ENCODE measurements at places on chromosomes 16 and 17.

DNA sequence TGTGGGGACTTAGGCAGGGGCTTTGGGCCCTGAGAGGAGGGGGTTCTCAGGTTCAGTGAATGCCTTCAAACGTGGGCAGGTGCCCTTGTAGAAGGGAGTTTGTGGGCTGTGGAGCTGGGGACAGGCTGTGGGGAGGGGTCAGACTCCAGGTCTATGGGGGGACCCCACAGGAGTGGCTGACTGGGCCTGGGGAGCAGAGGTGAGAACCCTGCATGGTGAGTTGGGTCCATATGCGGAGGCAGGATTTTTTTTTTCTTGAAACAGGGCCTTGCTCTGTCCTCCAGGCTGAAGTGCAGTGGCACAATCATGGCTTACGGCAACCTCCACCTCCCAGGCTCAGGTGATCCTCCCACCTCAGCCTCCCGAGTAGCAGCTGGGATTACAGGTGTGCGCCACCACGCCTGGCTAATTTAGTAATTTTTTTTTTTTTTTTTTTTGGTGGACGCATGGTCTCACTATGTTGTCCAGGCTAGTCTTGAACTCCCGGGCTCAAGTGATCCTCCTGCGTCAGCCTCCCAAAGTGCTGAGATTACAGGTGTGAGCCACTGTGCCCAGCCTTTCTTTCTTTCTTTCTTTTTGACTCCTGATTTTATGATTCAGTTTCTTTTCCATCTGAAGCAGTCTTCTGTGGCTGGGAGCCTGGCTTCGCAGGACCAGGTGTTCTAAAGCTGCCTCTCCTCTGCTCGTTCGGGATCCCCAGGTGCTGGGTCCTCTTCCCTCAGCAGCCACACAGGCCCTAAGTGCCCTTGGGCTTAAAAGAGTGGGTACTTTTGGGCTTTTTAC, 19.0 kb upstream of the ADCY7 start:
- no peak for DNase-seq

GRCh38 chr17:36515837-36516236, 18.8 kb downstream of the MYO19 start:
- no peak for DNase-seq

DNA sequence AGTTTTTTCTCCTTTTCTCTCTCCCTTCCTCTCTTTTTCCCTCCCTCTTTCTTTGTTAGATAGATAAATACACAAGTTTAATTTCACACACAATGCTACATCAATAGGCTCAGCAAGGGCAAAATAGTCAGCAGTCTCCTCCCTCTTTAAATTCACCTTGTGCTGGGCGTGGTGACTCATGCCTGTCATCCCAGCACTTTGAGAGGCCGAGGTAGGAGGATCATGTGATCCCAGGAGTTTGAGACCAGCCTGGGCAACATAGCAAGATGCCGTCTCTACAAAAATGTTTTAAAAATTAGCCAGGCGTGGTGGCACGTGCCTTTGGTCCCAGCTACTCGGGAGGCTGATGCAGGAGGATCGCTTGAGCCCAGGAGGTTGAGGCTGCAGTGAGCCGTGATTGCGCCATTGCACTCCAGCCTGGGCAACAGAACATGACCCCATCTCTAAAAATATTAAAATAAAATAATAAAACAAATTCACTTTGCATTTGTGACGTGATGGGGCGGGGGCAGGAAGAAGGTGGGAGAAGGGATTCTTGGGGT, 27.4 kb downstream of the IL21R start:
- DNase-seq, result no peak

DNA sequence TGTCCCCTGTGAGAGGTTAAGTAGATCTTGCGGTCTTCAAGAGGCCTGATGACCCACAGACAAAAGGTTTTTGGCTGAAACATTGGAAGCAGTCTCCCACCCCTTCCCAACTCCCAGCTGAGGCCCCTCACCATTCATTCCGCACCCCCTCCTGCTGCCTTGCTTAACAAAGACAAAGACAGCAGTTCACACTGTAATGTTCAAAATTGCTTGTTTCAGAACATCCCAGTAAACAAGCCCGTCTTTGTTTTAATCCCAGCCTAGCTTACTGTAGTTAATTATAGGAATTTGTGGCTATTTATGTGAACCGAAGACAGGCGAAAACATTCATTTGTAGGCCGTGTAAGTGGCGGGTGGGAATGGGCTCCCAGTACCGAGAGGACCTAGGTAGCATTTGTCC, 55.7 kb downstream of the IRX5 start:
- DNase-seq, result no peak

DNA sequence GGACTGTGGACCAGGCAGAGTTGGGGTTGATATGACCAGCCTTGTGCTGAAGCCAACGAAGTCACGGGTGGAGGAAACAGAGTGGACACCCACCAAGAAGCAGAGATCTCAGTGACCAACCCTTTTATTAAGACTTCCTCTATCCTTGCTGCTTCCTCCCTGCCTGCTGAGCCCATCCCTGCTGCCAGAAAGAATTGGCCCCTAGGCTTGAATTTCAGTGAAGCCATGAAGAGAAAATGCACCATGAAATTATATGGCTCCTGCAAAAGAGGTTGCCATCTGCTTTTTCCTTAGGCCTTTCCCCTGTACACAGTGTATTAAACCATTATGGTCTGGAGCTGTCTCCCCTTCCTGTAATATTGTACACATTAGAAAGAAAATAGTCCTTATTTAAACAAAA, 246.7 kb downstream of the HS3ST3B1 start:
- no peak for DNase-seq

- peak; percentile 37 for DNase-seq
Observed at GRCh38 chr17:72702998-72703397, 389.5 kb downstream of the SLC39A11 start.

GRCh38 chr16:46757339-46758050, 9.4 kb upstream of the MYLK3 start:
- no peak for DNase-seq

GRCh38 chr16:4383591-4384444, 12.2 kb downstream of the VASN start:
- DNase-seq, result no peak

GRCh38 chr17:76095943-76096342, 7.6 kb downstream of the EXOC7 start:
- DNase-seq, result no peak

DNA sequence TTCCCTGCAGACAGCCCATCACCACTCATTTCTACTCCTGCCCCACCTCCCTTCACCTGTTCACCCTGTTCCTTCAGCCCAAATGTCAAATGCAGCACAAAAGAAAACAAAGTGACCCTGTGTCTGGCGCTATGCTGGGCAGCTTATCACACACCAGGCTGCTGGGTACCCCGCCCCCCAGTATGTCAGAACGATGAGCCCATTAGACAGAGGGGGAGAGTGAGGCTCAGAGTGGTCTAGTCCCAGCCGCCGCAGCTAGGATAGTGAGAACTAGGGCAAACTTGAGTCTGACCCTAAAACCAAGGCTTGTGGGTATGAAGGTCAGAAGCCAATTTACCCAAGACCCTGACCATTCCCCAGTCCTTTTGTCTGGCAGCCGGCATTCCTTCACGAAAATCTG, 4.0 kb downstream of the TNP2 start:
- no peak for DNase-seq

- DNase-seq, result no peak
Observed at GRCh38 chr16:12511708-12512107, 292.0 kb downstream of the CPPED1 start.

- DNase-seq, result no peak
Observed at GRCh38 chr17:49209061-49209571, 1.3 kb downstream of the GNGT2 start.

DNA sequence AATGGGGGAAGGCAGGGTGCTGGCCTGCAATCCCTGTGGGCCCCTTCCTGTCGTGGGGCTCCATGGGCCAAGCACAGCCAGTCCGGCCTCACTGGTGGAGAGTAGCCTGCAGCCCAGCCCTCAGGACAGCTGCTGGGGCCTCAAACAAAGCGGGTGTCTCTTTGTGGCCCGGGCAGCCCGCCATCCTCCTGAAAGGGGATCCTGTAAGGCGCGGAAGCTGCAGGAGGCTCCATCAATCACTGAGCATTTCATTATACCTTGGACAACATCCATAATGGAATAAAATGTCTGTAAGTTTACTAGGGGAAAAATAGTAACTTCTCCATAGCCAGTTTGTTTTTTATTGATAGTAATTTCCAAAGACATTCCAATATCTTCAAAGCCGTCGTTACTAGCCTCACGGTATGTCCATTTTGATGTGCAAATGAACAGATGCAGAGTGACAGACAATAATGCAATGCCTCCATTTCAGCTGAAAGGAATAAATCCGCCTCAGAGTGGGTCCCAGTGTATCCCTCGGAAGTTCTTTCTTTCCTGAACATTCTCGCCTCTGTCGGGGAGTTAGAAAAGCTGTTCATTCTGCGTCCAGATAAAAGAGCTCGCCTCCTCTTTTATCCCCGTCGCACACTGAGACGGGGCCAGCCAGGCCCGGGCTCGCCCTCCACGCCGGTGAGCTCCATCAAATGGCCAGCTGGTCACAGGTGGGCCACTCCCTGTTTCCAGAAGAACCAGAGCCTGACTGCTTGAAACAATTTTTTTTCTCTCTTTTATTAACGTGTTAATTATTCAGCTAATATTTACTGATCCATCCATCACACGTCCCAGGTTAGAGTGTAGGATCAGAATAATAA, 14.4 kb downstream of the WSCD1 start:
- DNase-seq, result no peak

DNA sequence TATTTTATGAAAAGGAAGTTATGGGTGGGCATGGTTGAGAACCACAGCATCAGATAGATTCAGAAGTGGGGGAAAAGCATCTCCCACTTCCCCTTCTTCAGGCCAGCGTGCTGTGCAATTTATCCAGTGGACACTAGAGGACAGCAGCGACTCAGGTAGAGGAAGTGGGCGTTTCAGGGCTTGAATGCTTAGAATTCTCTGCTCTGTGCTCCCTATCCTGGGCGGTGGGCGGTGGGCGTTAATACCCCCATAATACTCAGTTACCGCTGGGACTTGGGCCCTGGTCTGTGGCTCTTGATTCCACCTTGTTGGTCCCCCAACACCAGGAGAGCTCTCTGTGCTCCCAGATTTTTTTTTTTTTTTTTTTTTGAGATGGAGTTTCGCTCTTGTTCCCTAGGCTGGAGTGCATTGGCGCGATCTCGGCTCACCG, 3.7 kb upstream of the LYZL6 start:
- DNase-seq, result peak; percentile 21

GRCh38 chr17:6526362-6527152, 29.8 kb downstream of the PITPNM3 start:
- no peak for DNase-seq

DNA sequence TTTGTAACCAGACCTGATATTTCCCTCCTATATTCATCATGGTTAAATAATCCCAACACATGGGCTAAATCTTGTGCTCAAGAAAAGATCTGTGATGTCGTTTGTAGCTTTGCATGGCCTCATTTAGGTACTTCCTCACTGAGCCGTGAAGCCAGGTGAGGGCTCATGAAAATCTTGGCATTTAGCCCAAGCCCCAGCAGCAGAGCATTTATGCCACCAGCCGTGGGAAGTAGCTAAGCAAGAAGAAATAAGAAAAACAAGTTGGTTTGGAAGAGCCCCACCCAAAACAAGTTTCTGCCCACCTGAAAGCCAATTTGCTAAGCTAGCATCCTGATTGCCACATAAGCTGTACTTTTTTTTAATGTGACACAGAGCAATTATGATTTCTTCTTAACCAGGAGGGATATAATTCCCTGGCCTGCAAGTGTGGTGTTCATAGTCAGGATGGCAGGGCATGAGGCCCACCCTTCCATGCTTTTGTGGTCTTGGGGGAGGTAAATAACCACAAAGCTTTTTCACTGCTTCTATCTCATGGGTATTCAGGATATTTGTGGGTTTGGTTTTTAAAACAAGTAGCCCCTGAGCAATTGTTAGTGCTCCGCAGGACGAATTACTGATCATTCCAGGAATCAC, 10.5 kb downstream of the TMIGD1 start:
- DNase-seq, result no peak

DNA sequence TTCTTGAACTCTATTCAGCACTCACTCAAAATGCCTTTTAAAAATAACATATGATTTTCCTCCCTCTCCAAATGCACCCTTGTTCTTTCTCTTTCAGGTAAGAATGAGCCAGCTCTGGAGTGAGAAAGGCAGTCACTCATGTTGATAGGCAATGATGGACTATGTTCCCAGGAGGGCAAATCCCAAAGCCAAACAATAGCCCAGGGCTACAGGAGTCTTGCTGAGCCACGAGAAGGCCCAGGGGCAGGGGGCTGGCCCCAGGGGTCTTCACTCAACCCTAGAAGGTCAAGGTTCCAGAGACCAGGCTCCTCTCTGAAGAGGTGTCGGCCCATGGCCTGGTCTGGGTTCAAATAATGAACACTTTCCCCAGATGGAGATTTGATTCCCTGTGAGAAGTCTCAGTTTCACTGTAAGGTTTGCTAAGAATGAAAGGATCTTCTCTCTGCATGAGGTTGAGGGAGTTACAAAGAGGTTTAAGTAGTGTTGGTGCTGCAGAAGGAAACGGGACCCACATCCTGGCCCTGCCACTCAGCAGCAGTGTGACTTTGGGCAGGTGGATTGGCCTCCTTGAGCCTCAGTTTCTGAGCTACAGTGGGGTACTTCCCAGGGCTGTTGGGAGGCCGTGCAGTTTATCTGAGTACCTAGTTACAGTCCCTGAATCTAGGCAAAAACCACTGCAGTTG, 49.0 kb downstream of the RTN4RL1 start:
- no peak for DNase-seq

- peak; percentile 49 for DNase-seq
Observed at GRCh38 chr17:39617446-39618245, 9.1 kb upstream of the PPP1R1B start.

DNA sequence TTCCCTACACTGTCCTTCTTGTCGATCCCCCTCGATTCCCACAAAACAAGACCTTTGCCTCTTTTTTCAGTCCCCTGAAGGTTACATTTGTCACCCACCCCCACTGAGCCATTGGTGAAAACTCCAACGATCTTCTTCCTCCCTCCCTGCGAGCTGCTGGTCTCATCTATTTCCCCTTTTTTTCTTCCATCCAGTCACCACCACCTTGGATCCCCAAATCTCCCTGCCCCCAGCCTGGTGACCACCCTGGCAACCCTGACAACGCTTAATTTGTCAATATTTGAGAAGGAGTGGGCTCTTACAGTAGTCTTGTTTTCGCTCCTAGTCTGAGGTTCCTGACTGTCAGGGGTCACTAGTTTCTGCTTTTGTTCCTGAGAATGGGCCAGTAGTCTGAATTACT, 62.9 kb downstream of the SMPD3 start:
- no peak for DNase-seq

- DNase-seq, result no peak
Observed at GRCh38 chr17:2277429-2278170, 26.0 kb downstream of the SMG6 start.

- DNase-seq, result no peak
Observed at GRCh38 chr17:13984956-13985355, 84.3 kb upstream of the COX10 start.

DNA sequence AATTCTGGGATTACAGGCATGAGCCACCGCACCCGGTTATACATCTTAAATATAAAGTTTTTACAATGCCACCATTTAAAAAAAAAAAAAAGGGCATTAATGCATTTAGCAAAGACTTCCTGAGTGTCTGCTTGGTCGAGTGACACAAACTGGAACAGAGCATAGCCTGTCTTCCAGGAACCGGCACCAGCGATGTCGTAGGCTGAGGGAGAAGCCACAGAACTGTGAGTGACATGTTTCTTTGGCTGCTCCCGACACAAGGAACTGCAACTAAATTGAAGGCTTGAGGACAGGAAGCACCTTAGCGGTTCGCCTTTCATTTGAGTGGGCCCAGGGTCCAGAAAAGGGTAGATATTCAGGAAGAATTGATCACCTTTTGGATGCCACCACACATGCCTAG, 717.8 kb downstream of the MAF start:
- no peak for DNase-seq

- peak; percentile 97 for DNase-seq
Observed at GRCh38 chr17:59668816-59669215, 38.4 kb downstream of the PTRH2 start.

- peak; percentile 42 for DNase-seq
Observed at GRCh38 chr16:83248735-83249463, 558.9 kb upstream of the HSBP1 start.

GRCh38 chr17:70786081-70786480, 616.7 kb downstream of the KCNJ2 start:
- no peak for DNase-seq
